ENCODE measurements at places on chromosomes 12 and 14.

DNA sequence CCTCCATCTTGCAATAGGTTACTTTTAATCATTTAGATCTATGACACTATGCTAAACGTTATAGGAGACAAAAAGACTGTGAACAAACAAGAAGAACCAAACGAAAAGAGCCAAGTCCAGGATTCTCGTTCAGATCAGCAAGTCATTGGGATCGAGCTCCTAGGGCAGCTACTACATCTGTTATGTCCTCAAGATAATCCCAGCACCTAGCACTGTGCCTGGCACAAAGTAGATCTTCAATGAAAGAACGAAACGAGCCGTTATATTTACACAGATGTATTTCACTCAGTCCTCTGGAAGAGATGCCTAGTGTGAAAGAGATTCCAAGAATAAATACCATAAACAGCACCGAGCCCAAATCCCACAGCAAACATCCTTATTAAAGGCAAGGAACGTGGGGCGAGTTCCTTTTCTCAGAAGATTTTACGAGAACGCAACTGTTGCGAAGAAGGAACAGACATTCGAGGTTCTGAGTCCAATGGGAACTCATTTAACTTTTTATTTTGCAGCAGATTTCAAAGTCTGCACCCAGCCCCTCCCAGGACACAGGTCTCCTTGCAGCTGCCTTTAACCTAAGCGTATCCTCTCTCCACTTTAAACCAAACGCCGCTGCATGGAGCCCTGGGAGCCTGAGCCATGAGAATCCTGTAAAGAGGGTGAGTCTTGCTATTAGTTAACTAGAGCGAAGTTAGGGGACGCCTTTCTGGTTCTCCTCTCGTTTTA, 544 bp upstream of the TDP1 start:
- no peak for DNase-seq

DNA sequence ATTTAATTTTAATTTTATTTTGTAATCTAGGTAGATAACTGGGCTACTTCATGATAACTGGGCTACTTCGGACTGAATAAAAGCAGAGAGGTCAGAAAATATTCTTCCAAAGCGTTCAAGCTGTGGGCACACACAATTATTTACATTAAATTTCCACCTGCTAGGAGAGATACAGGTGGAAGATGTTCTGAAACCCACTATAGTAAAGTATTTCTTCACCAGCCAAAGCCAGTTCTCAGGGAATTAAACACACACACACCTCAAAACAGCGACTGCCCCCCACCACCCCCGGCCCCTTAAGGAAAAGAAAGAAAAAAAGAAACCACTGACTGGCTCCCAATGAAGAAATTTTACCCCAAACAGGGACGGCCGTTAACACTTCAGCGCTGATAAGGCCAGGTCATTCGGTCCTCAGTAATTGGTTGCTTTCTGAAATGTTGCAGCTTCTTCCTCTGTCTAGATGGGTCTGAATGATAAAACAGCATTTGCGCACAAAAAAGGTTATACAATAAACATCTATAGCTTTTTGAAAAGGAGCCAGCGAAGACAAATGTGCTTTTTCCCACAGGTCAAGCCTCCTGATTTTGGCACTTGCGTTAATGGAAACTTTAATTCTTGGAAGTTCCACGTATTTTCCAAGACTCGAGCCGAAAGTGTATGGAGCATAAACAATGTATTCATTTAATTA, 771 bp upstream of the KCNJ8 start:
- DNase-seq: peak; percentile 33

DNA sequence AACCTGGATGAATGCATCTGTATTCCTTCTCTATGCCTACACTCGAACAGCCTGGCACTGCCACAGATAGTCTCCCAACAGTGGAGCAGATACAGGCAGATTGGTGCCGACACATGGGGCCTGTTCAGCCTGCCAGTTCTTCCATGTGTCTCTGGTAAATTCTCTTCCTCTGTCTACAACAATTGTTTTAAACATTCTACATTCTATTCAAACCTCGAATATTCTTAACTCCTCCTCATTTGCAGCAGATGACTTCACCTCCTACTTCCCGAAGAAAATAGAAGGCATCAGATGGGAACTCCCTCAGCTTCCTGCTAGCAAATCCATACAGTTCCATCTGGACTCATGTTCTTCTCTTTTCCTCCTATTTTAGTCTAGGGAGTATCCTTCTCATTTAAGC, 43.1 kb upstream of the OTOGL start:
- no peak for DNase-seq

DNA sequence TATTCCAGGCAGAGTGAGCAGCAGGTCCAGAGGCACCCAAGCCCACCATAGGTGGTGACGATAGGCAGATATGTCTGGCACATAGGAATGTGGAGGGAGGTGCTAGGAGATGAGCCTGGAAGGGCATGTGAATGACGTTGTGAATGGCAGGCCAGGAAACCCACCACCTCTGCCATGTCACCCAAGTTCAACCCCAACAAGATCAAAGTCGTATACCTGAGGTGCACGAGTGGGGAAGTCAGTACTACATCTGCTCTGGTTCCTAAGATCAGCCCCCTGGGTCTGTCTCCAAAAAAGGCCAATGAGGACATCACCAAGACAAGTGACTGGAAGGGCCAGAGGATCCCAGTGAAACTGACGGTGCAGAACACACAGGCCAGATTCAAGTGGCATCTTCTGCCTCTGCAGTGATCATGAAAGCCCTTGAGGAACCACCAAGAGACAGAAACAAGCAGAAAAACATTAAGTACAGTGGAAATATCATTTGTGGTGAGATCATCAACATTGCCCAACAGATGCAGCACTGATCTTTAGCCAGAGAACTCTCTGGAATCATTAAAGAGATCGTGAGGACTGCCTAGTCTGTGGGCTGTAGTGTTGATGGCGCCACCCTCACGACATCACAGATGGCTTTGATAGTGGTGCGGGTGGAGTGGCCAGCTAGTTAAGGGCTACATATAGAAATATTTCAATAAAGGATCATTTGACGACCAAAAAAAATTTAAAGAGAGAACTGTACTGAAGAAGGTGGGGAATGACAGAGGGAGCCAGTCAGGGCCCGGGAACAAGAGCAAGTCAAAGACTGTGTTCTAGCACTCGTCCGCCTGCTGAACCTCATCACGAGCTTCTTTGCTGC, 99.7 kb downstream of the ZFP36L1 start:
- DNase-seq: no peak

- no peak for DNase-seq
These were observed 16.2 kb upstream of the VSX2 start for GRCh38 chr14:74223016-74223415.

DNA sequence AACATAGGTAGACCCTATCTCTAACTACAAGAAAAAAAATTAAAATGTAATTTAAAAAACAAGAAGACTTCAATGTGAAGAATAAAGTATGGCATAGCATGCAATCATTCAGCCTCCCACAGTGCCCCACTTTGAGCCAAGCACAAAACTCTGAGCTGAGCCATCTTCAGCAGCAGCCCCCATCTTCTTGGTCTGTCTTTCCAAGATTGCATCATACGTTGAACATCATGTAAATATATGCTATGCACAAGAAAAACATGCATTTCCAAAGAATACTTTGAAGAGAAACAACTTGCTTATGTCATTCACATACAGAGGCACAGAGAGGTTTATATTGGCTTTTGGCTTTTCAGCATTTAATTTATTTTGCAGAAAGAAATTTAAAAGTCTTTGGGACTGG, 105.8 kb upstream of the TMPO start:
- DNase-seq: no peak

DNA sequence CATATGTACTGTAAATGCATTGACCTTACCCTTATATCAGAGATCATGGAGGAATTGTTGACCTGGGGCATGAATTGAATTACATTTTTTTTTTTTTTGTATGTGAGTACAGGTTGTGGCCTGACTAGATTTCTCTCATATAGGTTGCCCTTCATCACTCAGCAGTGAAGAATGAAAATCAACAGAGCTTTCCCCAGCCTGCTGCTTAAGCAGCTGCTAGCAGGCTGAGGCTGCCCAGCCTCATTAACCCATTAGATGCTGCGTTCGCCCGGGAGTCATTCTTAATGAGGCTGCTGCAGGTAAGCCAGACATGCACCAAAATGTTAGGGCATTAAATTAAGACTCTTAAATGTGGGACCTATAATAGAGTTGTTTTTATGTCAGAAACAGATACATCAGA, 236.0 kb downstream of the ETNK1 start:
- peak; percentile 31 for DNase-seq

- DNase-seq: no peak
These were observed 92.1 kb downstream of the ETV6 start for GRCh38 chr12:11741434-11742092.

GRCh38 chr12:97567619-97568110, 105.1 kb downstream of the RMST start:
- DNase-seq: no peak
